ENCODE measurements at places on chromosomes 11 and 22.

DNA sequence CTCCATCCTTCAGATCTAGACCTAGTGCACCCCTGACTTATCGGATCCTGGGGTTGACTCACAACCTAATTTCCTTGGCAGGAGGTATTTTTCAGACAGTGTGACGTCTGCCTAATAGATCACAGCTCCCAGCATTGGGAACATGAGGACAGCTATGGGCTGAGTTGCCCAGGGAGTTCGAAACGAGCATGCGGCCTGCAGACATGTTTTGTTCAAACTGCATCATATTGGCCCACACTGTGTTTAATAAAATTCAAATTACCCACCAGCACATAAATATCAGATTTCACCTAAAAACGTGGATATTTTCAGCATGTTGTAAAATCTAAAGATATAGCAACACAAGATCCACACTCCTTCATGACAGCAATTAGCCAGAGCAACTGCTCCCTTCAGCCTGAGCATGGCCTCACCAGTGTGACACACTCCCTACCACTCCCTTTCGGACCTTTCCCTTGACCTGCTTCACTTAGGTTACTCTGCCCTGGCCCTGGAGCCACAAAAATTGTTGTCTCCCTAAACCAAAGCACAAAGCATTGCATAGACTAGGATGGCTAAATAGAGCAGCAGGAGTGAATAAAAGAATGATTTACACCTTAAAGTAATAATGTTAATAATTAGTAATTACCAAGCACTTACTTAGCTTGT lies 53.6 kb upstream of the USP47 start:
- no peak for DNase-seq

DNA sequence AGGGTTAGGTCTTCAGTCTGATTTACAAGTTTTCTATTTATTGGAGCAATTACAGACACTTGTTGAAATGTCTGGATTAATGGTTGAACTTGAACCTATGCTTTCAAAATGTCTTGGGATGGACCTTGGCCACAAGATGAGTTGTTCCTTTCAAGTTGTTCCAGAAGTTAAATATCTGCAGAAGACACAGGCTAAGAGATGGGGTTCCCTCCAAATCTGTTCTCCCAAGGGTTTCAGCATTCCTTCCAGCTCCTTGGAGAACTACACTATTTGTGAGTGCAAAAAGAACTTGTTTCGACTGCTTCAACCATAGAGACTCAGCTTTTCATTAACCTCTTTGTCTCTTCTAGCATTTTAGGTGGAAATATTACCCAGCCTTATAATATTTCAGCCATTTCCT lies 189.0 kb upstream of the BLID start:
- DNase-seq: no peak

- DNase-seq: no peak
Observed at GRCh38 chr11:124736736-124737135, 3.0 kb upstream of the NRGN start.

DNA sequence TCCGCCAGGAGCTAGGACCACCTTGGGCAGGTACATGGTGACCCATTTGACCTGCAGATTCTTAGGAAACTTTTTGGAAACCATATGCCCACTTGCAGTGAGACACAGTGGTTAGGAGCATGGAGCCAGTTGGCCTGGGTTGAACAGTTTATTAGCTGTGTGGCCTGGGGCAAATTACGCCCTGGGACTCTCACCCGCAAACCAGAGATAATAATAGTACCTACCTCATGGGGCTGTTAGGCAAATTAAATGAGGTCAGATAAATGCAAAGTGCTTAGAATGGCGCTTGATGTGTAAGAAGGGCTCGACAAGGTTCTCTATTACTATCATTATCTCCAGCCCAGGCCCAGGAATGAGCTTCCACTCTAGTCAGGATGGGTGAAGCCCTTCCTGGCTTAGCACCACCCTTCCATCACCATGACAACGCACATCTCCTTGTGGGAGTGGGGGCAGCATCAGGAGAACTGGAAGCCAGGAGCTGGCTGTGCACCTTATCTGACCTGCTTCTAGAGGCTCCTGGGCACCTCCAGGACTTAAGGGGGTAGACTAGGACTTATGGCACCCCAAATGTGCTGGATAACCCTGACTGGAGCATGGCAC lies 5.1 kb downstream of the SYT12 start:
- no peak for DNase-seq

DNA sequence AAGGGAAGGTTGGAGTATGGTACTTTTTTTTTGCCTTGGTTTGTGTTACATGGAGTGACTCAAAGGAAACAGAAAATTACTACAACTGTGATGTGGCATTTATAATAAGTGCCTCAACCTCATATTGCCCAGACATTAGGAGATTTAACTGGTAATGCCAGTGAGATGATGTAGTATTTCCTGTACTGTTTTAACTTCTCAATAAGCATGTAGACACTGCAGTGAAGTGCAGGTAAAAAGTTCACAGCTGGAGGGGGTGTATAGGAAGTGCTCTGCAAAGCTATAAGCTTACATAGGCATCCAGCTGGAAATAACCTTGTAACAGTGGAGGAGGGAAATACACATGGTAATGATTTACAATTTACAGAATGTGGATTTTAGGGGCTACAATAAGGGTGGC lies 138.2 kb upstream of the MTMR2 start:
- DNase-seq: no peak

DNA sequence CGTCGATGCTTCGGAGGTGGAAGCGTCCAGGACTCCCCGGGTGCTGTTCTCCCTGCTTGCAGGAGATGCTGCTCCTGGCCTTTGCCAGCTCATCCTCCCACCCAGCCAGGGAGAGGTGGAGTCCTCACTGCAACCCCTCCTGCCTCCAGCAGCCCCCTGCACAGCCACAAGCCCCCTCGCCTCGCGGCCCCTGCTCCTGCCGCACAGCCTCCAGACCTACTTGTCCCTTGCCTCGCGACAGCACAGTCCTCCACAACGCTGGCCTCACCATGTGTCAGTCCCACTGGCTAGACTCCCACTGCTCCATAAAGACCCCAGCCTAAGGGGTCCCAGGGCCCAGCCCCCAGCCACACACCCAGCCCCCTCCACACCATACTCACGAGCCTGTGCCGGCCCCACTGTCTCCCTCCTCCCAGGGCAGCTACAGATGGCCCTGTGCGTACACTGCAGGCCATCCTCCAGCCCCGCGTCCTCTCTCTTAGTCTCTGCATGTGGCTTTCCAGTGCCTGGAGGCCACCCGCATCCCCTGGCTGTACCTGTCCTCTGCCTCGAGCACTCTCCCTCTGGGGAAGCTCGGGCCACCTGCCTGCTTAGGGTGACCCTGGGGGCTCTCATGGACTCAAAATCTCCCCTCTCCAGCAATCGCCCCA lies 91.5 kb downstream of the CELSR1 start:
- no peak for DNase-seq

GRCh38 chr11:35725885-35726284 lies 63.3 kb downstream of the TRIM44 start:
- no peak for DNase-seq

DNA sequence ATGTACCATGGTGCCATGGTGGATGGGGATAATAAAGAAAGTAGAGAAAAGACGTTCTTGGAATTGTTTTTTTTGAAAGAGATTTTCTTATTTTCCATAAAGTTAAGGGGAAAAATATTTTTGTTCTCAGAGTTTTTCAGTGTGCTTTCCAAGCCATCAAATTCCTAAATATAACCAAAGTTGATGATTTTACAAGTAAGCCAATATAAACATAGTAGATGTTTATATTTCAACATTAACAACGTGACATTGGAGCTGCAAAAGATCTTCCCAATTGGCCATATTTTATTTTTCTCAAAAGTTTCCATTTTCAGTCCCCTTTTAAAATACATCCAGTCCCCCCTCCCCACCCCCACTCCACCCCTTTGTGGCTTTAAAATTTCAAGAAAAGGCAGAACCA lies 80.9 kb upstream of the PICALM start:
- DNase-seq: no peak

DNA sequence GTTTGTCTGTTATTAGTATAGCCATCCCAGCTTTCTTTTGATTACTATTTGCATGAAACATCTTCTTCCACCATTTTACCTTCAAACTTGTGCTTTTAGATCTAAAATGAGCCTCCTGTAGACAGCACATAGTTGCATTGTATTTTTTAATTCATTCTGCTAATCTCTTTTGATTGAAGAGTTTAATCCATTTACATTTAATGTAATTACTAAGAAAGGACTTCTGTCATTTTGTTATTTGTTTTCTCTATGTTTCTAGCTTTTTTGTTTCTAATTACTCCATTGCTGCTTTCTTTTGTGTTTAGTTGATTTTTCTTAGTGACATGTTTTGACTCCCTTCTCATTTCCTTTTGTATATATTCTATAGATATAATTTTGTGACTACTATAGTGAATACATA lies 43.7 kb upstream of the ZBTB44 start:
- no peak for DNase-seq

DNA sequence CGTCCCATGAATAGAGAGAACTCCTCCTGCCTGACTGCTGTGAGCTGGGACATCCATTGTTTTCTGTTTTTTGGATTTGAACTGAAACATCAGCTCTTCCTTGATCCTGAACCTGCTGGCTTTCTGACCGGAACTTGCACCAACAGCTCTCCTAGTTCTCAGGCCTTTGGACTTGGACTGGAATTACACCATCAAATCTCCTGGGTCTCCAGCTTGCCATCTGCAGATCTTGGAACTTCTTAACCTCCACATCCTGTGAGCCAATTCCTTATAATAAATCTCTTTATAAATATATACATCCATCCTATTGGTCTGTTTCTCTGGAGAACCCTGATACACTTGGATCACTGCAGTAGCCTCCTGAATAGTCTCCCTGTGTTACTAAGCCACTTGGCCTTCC lies 42.1 kb downstream of the HTR3A start:
- DNase-seq: no peak

- no peak for DNase-seq
Observed at GRCh38 chr22:38950527-38951295, 6.7 kb upstream of the APOBEC3A start.

DNA sequence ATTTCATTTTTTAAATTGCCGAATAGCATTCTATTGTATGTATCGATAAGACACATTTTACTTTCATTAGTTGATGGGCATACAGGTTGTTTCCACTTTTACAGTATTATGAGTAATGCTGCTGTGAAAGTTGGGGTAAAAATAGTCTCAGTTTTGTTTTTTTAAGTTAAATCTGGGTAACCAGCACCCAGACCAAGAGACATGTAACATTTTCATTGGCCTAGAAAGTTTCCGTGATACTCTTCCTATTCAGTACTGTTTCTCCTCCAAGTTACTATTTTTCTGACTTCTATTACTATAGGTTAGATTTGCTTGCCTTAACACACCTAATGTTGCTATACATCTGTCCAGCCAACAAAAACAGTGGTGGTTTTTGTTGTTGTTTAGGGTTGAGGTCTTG lies 12.3 kb downstream of the IPO7 start:
- DNase-seq: no peak

- DNase-seq: no peak
Observed at GRCh38 chr22:22700631-22701030, 56.2 kb downstream of the GGTLC2 start.

DNA sequence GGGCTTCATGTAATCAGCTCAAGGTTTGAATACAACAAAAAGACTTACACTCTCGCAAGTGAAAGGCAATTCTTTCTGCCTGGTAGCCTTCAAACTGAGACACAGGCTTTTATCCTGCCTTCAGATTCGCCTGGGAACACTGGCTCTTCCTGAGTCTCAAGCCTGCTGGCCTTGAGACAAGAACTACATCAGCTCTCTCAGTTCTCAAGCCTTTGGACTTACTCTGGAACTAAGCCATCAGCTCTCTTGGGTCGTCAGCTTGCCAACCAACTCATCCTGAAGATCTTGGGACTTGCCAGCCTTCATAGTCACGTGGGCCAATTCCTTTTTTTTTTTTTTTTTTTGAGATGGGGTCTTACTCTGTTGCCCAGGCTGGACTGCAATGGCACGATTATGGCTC lies 35.7 kb upstream of the LRRC10B start:
- no peak for DNase-seq

GRCh38 chr11:130847517-130847916 lies 68.8 kb downstream of the SNX19 start:
- no peak for DNase-seq

GRCh38 chr11:111162305-111162704 lies 83.2 kb upstream of the POU2AF2 start:
- no peak for DNase-seq

DNA sequence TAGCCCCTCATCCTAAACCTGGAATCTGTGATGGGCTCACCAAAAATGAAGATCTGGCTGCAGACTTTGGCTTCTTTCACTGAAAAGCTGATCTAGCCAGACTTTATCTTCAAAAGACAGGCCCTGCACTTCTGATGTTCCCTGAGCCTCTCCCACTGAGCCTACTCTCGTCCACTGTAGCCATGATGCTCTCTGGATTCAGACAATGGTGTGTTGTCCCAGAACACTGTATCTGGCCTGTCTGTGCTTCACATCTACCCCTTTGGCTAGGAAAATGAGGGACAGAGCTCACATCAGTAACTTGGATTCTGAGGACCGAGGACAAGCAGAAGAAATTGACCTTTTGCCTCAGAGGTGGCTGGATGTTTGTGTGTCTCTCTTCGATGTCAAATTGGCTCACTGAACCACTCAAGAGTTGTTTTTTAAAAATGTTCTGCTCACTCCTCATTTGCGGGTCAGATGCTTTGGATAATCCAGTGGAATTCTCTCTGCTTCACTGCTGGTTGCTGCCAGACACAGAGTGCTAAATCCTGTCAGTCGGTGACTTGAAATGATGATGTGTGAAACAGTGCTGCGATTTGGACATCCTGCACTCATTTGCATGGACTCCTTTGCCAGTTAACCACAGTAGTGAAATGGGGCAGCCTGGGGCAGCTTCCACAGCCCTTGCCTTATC lies 67.5 kb downstream of the ARFGAP2 start:
- no peak for DNase-seq

- DNase-seq: no peak
Observed at GRCh38 chr22:26770624-26771023, 113.2 kb downstream of the MIAT start.

DNA sequence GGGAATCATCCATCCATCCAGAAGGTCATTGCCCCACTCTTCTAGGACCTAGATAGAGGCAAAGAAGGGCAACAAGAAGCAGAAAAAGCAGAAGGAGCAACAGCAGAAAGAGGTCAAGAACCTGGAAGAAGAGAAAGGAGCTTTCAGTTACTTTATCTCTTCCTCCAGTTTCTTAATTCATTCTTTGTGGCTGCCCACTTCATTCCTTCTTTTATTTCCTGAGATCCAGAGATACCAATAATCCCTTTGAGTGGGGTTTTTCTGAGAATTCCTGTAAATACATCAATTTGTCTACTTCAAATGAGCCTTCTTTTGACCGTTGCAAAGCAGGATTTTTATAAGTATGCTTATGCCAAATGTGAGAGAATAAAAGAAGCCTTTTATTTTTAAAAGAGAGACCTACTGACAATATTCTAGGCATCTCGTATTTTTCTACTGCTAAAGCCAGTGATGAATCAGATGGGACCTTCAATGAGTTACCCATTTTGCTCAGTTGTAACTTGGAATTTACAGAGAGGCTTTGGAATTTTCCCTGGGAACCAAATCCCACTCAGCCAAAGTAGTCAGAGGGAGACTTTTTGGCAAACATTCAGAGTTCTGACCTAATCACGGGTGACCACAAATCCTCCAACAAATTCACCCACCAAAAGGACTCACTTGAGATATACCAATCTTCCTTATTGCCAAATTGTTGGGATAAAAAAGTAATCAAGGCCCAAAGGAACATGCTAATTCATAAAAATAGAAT lies 54.9 kb downstream of the ZC3H12C start:
- no peak for DNase-seq
